ENCODE measurements at places on chromosomes 5 and 9.

GRCh38 chr5:104913841-104914281 lies 1351.3 kb upstream of the NUDT12 start:
- no peak for DNase-seq

DNA sequence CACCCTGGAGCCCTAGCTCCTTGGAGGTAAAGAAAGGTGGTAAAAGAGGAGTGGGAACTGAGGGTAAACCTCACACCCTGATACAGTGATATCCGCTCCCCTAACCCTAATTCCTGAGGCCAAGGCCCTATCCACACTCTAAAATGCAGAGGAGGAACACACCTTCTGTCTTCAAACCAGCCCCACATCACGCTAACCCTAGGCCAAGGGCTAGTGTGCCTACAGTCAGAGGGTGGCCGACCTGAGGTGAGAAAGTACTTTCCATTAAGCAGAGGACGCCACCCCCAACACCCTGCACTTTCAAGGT lies 590 bp downstream of the HDAC3 start:
- no peak for DNase-seq

DNA sequence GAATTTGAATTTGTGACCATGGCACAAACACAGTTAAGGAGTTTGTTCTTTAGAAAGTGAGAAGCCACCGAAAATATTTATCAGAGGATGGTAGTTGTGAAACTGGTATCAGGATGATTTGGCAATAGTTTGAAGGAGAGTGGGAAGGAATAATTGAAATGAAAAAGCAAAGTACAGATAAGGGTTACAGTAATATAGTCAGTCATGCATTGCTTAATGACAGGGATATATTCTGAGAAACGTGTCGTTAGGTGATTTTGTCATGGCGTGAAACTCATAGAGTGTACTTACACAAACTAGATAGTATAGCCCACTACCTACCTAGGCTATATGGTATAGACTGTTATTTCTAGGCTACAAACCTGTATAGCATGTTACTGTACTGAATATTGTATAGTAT lies 84.2 kb downstream of the GPBP1 start:
- no peak for DNase-seq

DNA sequence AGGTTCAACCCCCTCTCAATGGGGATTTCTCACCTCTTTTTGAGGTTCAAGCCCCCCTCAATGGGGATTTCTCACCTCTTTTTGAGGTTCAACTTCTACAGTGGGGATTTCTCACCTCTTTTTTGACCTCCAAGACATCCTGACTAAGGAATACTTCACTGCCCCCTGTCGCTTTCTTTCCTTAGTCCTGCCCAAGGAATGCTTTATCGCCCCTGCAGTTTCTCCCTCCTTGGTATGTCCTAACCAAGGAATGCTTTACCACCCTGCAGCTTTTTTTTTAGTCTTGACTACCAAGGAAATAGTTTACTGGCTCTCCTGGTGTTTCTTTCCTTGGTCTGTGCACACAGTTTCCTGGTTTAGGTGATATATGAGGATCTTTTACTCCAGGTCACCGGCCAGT lies 9.6 kb upstream of the IRGM start:
- no peak for DNase-seq

DNA sequence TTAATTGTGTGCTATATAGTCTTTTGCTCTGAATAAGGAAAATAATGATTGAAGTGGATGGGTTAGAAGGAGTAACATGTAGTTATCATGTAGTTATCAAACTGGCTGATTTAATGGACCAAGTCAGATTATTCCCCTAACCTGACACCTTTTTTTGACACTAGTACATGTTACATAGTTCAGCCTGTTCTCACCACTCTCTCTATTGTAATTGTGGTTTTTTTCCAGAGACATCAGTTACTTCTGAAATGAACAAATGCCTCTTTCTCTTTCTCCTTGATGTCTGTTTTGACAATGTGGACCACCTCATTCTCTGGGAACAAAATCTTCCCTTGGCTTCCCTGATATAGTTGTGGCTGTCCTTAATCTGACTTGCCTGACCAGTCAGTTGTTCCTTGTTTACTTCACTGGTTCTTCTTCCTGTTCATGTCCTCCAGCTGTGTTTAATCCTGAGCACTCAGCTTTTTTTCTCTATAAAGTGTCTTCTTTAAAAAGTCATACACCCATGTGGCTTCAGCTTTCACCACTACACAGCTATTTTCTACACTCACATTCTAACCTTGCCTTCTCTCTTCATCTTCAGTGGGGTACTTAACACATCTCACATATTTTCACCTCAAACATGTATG lies 243.4 kb downstream of the ARRDC3 start:
- DNase-seq: no peak

DNA sequence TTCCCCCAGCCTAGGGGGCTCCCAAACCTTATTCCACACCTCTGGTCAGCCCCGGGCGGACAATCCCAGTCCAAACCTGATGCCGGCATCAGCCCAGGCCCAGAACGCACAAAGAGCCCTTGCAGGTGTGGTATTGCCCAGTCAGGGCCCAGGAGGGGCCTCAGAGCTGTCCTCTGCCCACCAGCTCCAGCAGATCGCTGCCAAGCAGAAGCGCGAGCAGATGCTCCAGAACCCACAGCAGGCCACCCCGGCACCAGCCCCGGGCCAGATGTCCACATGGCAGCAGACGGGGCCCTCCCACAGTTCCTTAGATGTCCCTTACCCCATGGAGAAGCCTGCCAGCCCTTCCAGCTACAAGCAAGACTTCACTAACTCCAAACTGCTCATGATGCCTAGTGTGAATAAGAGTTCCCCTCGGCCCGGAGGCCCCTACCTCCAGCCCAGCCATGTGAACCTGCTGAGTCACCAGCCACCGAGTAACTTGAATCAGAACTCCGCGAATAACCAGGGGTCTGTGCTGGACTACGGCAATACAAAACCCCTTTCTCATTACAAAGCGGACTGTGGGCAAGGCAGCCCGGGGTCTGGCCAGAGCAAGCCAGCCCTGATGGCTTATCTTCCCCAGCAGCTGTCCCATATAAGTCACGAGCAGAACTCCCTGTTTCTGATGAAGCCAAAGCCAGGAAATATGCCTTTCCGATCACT lies 27.6 kb upstream of the LTC4S start:
- no peak for DNase-seq

- DNase-seq: no peak
Measured at GRCh38 chr9:91803151-91803940, 146.7 kb downstream of the ROR2 start.

GRCh38 chr5:176355400-176356178 lies 6.0 kb downstream of the KIAA1191 start:
- no peak for DNase-seq

GRCh38 chr5:148687427-148687826 lies 33.1 kb upstream of the HTR4 start:
- no peak for DNase-seq

DNA sequence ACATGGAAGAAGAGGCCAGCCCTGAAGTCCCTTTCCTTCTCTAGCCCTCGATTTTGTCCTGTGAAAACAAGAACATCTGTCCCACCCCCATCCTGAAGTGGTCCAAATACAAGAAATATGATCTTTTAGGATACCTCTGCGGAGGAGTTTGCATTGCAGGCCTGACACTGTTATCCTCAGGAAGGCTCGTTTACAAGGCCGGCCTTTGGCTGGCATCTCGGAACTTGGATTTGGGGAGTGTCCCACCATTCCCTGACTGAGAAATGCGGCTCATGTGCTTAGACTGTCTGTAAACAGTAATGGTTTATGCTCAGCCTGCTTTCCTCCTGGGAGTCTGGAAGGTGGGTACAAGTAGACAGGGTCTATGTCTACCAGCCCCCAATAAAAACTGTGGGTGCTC lies 26.4 kb downstream of the WHRN start:
- DNase-seq: no peak

GRCh38 chr9:33469891-33470290 lies 3.8 kb downstream of the NOL6 start:
- DNase-seq: no peak

GRCh38 chr9:124349267-124349666 lies 66.0 kb downstream of the PSMB7 start:
- no peak for DNase-seq

DNA sequence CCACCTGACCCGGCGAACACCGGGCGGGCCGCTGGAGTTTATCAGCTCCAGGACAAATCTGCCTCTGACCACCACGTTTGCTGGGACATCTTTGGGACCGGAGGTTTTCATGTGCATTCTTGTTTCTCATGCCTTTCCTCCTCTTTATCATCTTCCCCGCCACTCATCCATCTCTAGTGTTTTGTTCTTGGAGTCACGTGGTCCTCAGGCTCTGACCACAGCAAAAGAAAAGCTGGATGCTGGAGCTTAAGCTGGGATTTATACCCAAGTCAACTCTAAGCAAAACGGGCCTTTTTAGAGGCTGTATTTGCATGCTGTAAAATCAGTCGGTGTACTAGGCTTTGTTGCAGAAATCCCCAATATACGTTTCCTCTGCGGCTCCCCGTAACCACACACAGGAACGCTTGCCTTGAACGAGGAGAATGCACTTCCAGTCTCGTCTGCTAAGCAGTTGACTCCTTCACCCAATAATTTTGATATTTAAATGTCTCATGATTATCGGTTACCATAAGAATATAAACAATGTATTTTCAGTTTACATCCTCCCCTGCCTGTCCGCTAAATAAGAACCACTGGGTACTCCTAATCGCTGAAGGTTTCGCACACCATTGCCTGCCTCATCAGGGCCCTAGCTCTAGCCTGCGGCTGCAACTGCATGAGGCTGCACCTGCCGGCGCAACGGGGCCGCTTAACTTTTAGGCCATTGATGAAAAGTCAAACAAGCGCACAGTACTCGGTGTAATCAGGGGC lies 560 bp upstream of the NDUFS6 start:
- DNase-seq: no peak

GRCh38 chr9:114006931-114007691 lies 71.0 kb downstream of the AMBP start:
- no peak for DNase-seq

DNA sequence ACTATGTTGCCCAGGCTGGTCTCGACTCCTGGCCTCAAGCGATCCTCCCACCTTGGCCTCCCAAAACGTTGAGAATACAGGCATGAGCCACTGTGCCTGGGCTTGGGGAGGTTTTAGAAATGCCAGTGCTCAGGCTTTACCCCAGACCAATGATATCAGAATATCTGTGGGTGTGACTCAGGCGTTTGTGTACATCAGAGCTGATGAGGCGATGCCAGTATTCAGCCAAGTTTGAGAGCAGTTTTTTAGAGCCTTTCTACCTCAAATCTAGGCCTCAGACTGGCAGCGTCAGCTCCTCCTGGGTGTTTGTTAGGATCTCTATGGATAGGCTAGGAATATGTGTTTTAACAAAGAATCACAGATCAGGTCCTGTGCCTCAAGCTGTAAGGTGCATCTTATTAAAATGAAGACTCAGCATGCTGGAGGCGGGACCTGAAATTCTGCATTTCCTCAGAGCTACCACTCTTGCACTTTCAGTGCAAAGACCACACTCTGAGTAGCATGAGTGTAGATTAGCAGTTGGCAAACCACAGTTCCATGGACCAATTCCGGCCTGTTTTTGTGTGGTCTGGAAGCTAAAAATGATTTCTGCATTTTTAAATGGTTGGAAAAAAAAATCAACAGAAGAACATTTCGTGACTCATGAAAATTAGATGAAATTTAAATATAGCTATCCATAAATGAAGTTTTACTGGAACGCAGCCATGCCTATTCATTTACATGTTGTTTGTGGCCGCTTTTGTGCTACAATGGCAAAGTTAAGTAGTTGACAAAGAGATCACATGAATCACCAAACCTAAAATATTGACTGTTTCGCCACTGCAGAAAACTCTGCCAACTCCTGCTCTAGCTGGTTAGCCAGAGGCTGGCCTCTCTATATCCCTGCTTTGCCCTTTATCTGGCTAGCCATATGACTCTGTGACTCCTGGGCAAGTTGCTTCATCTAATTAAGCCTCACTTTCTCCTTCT lies 92.2 kb downstream of the KLF4 start:
- no peak for DNase-seq

DNA sequence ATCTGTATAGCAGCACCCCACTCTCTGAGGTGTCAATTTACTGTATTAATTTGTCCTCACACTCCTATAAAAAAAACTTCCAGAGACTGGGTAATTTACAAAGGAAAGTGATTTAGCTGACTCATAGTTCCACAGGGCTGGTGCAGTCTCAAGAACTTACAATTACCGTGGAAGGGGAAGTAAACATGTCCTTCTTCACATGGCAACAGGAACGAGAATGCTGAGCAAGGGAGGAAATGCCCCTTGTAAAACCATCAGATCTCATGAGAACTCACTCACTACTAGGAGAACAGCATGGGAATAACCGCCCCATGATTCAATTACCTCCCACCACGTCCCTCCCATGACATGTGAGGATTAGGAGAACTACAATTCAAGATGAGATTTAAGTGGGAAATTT lies 602.6 kb downstream of the MTRR start:
- no peak for DNase-seq

DNA sequence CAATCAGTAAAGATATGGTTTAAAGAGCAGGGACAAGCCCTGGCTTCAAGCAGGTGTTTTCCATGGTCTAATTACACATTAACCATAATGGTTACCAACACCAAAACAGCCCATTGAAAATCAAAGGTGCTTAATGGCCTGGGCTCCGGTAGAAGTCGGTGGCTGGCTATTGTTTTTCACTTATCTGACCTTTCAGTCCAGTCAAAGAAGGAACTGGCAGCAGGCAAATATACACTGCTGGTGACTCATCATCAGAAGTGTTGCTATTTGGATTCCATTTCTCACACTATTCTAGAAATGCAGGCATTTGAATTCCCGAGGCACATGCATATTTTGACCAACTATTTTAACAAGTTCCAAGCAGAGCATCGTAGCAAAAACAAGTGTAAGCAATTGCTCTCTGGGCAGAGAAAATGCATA lies 26.3 kb upstream of the GABRP start:
- no peak for DNase-seq

DNA sequence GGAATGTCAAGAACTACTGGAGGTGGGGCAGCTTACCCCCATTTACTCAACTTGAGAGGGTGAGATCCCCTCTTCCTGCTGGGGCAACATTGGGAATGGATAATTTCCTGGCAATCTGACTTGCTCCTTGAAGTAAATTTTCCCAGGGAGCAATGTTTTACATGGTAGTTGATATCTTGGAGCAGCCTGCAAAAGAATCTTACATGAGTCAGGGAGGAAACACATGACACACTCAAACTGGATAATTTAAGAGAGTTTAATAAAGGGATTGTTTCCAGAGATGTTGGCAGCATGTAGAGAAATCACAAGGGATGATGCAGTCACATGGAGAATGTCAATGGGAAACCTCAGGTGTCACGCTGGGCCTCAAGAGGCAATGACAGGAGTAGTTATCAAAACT lies 212.5 kb downstream of the GAS1 start:
- no peak for DNase-seq

- DNase-seq: no peak
Measured at GRCh38 chr5:39543335-39543734, 118.6 kb upstream of the DAB2 start.

DNA sequence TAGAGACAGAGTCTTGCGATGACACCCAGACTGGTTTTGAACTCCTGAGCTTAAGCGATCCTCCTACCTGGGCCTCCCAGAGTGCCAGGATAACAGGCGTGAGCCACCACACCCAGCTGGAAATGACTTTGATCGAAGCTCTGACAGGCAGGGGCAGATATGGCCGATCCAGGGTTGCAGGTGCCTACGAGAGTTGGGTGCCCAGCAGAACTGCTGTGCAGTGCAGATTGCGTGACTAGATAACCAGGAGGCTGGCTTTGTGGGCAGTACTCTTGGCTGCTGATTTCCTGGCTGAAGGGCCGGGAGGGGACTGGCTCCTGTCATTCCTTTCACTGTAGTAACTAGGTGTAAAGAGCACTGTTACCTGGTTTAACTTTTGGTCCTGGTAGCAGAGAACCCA lies 11.8 kb downstream of the TBC1D13 start:
- DNase-seq: no peak
